NCI-H1105 (cell line): ENCODE measurements at places on chromosomes 7 and 10.

DNA sequence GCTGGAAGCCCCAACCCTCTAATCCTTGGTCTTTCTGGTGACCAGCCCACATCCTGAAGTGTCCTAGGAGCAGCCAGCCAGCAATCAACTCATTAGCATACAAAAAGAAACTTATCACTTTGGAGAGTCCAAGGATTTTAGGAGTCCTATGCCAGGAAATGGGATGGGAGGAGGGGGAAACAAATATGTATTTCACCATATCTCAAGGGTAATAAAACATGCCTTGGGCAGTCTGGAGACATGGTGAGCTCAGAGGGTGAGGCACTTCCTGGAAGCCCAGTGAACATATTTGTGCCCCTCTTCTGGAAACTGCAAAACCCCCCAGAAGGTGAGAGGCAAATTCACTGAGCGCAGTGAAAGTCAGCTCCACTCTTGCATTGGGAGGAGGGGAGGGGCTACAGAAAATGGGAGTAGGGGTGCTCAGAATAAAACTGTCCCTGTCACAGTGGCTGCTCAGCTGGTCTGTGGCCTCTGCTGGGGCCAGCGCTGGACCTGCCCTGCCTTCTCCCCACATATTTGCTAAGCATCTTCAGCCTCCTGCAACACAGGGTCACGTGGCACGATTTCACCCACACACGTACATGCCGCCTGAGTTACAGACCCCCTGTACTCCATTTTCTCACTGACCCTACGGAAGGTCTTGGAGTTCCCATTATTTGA is 17.7 kb upstream of the ZMIZ1 start:
- DNase-seq, result no peak

DNA sequence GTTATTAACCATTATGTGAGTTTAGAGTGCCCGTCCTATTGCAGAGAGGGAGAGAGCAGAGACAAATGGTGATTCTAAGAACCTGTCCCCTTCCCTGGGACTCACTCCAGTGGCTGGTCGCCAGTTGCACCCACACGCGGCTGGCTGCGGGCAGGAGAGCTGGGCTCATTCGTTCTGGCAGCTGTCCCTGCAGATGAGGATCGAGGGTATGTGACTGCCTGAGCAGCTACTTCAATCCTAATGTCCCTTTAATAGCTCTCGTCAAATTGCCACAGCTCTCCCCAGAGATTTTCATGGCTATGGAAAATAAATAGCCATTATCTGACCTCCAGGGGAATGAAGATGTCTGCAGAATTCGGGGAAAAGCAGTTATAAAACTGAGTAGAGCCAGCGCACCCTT is 41.6 kb downstream of the RBM28 start:
- DNase-seq, result no peak

DNA sequence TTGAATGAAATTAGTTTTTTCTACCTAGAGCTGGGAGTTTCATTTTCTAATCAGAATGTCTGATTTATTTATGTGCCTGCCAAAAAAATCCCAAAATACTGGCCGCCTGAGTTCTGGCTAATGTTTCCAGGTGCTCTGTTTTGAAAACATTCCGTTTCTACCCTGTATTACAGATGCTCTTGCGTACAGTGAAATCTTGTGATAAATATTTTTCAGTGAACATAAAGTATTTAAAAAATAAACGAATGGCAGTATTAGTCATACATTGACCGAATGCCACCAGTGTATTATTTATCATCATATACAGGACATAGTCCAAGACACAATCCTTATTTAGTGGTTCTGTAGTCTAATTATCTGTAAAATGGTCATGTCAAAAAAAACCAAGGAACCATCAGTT is 102.8 kb downstream of the KAT6B start:
- DNase-seq, result no peak

- DNase-seq, result no peak
Observed at GRCh38 chr10:133325440-133326222, 11.1 kb downstream of the CALY start.

GRCh38 chr10:118944959-118945633 is 84.4 kb upstream of the NANOS1 start:
- DNase-seq, result no peak

- no peak for DNase-seq
Observed at GRCh38 chr7:85160223-85160622, 26.6 kb downstream of the SEMA3D start.

GRCh38 chr7:110835849-110836248 is 255.1 kb upstream of the LRRN3 start:
- DNase-seq, result no peak
